WERI-Rb-1 (cell line): ENCODE measurements at places on chromosomes 3 and 15.

DNA sequence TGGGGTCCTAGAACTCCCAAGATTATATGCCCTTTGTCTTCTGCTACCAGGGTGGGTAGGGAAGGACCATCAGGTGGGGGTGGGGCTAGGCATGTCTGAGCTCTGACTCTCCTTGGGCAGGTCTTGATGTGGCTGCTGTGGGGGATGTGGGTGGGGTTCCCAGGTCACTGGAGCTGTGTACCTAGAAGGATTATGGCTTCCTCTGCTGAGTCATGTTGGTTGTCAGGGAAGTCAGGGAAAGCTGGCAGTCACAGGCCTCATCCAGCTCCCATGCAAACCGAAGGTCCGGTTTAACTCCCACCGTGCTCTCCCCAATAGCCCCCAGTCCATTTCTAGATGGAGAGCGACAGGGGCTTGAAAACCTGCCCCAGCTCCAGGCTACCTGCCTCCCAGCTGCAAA lies 35.2 kb downstream of the EID1 start:
- no peak for DNase-seq

DNA sequence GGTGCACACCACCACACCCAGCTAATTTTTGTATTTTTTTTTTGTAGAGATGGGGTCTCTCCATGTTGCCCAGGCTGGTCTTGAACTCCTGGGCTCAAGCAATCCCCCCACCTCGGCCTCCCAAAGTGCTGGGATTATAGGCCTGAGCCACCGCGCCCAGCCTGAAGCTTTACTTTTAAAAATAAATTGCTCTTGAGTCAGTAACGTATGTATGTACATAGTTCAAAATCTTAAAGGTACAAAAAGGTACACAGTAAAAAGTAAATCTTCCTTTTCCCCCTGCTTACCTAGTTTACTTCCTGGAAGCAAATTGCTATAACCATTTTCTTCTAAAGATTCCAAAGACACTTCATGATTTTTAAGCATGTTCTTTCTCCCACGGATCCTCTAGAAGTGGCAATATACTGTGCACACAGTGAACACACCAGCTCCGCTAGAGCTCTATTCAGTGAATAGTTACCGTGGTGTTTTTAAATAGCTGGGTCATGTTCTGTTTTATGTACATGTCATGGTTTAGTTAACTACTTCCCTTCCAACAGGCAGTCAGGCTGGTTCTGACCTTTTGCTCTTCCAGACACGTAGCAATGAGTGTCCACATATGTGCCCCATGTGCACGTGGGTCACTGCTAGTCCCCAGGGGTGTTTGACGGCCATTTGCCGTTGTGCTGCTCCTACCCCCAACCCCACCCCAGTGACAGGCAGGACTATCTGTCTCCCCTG lies 82.1 kb downstream of the EEFSEC start:
- DNase-seq, result no peak

DNA sequence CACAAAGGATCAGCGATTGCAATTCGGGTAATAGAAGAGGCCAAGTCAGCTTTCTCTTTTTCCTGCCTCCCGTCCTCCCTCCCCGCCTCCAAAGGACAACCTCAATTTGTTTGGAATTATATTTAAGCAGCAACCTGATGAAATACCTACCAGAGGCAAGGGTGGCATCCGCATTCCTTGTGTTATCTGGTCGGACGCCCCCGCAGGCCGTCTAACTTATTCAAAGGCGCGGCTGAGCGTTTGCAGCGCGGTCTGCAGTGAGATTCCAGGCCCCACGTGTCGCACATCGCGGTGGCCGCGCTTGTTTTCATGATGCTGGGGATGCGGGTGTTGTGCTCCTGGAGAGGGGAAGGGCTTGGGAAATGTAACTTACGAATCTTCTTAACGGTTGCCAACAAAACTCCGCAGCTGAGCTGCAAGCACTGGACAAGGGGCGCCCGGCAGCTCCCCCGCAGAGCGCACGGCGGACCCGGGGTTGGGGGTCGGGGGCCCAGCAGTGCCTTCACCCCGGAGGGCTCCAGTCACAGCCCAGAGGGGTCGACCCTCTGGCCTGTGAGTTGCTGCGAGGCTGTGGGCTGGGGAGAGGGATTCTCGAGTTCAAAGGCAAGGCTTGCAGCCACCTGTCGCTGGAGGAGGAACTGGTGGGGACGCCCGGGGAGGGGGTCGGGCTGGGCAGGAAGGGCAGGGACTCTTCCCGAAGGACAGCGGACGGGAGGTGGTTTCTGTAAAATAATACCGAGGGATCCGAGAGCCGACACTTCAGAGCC lies 20.5 kb upstream of the RGMA start:
- no peak for DNase-seq

DNA sequence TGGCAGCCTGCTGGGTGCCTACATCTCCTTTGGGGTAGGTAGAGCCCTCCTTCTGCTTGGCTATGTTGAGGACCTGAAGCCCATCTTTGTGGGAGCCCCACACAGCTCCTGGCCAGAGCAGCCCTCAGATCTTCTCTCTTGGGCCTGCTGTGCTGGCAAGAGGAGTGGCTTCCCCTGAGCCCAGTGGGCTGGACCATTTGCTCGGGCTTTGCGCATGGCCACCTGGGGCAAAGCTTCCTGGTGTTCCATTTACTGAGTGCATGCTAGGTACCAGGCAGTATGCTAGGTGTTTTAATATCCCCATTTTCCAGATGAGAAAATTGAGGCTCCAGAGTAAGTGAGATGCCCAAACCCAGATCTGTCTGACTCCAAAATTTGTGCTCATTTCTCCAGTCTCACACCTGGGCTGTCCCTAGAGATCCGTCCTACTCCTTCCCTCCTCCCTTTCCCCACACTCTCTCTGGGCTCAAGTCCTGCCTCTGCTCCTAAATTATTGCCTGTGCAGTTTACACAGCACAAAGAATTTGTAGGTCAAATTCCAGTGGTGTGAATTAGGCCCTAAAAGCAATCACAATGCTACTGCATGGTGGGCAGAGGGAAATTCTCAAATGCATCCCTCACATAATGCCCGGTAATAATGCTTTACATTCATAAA lies 39.7 kb downstream of the SLC28A1 start:
- DNase-seq, result no peak

GRCh38 chr3:38039101-38039898 lies at the start of gene DLEC1:
Gene DLEC1 (plus strand): TSS chr3:38039208. CDS start chr3:38039226, 18 bp downstream.
- peak; percentile 45 for DNase-seq

GRCh38 chr3:78096488-78097255 lies 1056.8 kb downstream of the ROBO2 start:
- DNase-seq, result no peak

GRCh38 chr15:98676586-98677270 lies 28.4 kb downstream of the IGF1R start:
- DNase-seq, result no peak

- DNase-seq, result no peak
These were observed 41.6 kb downstream of the FBXL2 start for GRCh38 chr3:33318710-33319380.

DNA sequence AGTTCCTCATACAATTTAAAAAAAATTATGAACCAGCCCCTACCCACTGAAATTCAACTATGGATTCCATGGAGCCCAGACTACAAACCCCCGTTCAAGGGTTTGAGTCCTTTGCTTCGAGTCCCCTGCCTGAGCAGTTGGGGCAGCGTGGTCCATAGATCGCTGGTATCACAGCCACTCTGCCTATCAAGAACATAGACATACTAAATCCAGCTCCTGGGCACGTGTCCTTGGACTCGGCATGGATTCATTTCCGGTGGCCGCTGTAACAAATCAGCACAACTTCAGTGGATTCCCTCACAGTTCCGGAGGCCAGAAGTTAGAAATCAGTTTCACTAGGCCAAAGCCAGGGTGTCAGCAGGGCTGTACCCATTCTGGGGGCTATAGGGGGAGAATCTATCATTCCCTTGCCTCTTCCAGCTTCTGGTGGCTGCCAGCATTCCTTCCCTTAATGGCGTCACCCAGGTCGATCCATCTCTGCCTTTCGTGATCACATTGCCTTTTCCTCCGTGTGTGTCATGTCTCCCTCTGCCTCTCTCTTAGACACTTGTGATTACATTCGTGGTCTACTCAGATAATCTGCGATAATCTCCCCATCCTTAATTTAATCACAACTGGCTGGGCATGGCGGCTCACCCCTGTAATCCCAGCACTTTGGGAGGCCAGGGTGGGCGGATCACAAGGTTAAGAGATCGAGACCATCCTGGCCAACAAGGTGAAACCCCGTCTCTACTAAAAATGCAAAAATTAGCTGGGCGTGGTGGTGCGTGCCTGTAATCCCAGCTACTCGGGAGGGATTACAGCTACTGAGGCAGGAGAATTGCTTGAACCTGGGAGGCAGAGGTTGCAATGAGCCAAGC lies 4.6 kb upstream of the TMEM44 start:
- DNase-seq, result no peak

DNA sequence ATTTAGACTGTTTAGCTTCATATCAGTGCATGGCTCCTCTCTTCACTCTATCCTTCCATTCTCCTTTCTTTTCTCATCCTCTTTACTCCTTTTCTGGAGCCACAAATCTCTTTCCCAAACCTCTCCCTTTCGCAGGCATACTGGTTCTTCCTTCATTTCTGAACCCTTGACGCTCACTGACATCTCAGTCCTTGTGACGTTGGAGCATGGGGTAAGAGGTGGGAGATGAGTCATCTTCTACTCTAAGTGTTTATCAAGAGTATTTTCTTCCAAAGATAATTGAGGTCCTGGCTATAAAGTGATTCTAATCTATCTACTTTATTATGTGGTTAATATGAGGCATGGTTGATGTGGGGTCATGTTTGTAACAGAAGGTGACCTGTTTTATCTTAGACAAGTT lies 414.2 kb downstream of the AGBL1 start:
- DNase-seq, result no peak

GRCh38 chr3:63022114-63022513 lies 146.9 kb upstream of the CADPS start:
- DNase-seq, result no peak

DNA sequence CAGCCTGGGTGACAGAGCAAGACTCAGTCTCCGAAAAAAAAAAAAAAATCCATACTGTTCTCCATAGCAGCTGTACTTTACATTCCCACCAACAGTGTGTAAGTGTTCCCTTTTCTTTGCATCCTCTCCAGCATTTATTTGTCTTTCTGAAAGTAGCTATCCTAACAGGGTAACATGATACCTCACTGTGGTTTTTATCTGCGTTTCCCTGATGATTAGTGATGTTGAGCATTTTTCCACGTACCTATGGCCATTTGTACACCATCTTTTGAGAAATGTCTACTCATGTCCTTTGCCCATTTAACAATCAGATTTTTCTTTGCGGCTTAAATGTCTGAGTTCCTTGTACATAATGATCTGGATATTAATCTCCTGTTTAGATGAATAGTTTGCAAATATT lies 119.3 kb downstream of the RFX7 start:
- no peak for DNase-seq

DNA sequence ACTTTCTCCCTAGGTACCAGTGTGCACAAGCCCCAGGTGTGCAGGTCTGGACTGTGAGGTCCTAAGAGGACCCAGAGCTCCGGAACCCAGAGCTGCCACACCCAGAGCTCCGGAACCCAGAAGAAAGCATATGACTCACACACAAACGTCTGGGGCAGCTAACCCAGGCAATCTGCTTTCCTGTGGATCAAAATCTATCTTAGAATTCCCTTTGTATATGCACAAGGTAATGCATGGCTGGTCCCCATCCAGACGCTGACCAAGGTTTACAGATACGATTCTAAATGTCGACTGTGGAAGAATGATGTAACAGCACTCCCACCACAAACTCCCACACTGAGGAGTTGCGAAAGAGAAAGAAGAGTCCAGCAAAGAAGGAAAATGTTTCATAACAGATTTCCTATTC lies 15.7 kb downstream of the KCNMB2 start:
- DNase-seq, result no peak

DNA sequence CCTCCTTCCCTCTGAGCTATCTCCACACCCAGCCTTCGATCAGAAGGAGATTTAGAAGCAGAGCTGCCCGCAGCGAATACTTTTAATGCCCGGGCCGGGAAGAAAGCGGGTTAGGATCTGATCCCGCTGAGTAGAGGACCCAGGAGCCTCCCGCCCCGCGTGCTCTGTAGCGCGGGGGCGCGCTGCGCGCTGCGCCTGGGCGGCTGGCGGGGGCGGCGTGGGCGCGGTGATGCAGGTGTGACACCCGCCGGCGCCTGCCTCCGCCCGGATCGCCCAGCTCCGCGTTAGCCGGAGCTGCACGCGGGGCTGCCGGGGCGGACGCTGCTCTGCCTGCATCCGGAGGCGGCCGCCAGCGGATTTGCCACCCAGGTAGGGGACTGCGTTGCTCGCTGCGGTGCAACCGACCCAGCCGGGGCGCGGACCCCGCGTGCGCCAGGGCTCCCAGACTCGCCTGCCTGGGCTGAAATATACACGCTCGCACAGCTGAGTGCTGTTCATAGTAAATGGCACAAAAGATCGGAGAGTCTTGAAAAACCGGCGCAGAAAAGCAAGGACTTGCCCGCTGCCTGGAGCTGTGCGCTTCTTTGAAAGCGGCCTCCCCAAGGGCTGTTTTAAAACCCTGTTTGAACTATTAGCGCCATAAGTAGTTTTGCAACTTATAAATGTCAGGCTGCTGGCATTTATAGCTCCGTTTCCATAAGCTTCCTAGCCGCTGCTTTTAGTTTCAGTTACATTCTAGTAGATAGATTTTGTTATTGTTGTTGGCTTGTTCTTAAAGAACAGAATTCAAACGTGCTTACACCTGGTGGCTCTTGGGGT lies at the start of gene SV2B:
SV2B (plus strand) TSS at position 263 of the 819 bp plus-strand sequence. CDS start 126,007 bp downstream, outside the sequence.
- peak; percentile 54 for DNase-seq

GRCh38 chr3:52782412-52783210 lies 5.2 kb downstream of the ITIH1 start:
- no peak for DNase-seq

DNA sequence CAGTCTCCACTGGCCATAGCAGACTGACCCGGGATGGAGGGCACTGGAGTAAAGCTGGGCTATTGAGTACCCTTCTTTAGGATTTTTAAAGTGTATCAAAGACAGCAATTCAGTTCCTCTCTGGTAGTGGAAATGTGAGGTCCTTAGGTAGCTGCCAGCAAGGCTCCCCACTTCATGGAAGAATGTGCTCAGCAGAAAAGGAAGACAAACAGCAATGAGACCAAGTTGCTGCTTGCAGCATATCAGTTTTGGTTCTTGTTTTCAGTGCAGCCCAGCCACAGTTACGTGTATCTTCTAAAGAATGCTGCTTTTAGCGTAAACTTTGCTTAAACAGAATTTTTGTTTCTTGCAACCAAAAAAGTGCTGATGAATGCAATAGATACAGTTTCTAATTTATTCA lies 374.0 kb upstream of the CBLB start:
- DNase-seq, result no peak

- no peak for DNase-seq
These were observed 18.0 kb upstream of the HTR3E start for GRCh38 chr3:184078851-184079250.

GRCh38 chr15:66165856-66166255 lies 87.7 kb downstream of the MEGF11 start:
- DNase-seq, result no peak
